ENCODE measurements at places on chromosomes 3 and 15.

DNA sequence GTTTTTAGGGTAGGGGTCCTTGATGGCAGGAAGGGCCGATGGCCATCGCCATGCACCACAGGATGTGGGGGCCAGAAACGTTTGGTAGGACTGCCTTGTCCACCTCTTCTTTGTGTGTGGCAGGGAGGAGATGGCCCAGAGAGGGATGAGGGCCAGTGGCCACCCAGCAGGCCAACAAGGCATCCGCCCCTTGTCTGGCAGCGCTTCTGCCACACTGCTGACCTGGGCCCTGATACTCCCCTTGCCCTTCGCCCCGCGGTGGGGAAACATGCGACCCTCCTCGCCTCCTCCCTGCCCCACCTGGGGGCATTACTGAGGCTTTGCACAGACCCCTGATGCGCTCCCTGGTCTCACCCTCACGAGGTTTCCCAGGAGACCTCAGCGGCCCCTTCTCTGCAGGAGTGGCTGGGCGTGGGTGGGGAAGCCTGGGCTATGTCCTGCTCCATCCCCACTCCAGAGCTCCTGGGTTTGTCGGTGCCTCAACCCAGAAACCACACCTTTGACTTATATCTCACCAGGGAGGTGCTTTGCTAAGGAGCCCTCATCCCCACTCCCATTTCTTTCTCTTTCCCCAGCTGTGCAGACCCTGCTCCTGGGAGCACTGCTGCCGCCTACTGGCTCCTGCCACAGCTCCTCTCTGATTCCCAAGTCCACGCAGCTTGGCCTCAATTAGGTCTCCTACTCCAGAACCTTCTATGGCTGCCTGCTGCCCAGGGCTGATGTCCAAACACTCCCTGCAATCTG lies 38.7 kb downstream of the FEM1B start:
- no peak for DNase-seq

- no peak for DNase-seq
Measured at GRCh38 chr3:103048068-103048722, 613.4 kb downstream of the ZPLD1 start.

GRCh38 chr15:51801391-51801835 lies 28.0 kb upstream of the TMOD3 start:
- DNase-seq = no peak

DNA sequence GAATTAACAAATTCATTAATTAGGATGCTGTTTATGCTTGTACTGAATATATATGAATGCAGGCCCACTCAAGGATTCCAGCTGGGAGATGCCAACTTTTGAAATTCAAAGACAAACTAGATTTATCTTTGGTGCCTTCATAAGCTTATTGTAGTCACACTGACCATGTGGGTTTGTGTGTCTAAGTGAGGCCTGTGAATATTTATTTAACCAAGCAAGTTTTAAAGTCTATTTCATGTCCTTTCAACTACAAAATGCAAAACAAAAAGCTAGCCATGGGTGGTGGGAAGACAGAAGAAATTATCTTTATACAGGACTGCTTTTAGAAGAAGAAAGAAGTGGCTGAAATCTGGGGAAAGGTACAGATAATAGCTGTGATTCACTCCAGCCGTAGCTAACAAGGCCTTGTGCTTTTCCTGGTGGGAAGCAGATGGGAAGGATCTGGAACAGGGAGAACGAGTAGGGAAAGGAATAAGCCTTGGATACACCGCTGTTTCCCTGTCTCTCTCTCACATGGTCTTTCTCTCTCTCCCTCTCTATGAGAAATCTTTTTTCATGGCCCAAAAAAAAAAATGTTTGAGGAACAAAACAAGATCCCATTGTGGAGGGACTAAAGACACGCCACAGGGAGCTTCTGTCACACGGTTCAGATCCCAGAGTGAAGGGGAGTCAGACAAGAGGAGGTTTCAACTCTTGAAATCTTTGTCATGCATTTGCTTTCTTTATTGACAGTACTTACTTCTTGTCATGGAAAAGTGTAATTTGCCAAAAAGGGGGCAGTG lies 225.5 kb downstream of the RORA start:
- DNase-seq = no peak

DNA sequence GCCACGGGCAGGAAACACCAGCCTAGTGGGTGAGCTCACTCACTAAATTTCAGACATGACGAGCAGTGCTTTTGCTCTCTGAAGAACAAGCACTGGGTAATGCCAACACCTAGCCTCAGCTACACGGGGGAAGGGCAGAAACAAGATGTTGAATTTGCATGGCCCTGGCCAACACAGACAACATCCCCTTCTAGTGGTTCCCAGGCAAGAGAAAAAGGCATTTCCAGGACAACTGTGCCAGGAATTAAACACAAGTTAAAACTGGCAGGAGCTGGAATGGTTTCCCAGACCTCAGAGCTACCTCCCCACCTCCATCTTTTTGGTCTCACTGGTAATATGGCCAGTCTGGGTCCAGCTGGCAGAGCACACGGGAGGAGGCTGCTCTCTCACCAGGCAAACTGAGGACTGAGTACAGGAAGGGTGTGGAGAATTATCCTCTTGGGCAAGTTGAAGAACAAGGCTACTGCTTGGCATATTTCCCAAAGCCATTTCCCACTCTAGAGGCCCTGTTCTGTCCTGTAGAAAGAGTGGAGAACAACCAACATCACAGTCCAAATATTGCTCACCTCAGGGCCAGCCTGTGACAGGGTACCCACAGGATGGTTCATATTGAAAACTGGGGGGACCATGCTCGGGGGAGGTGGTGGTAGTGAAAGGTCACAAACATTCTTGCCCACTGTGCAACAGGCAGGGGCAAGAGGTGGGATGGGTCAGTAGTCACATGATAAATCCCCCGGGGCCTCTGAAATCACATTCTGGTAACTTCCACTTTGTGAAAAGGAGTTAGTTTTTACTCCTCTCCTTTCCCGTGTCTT lies 26.5 kb downstream of the TSPAN3 start:
- DNase-seq = no peak

GRCh38 chr3:44117736-44118135 lies 124.0 kb upstream of the TOPAZ1 start:
- DNase-seq = no peak

GRCh38 chr15:89747708-89748682 lies 3.1 kb downstream of the MESP1 start:
- no peak for DNase-seq

DNA sequence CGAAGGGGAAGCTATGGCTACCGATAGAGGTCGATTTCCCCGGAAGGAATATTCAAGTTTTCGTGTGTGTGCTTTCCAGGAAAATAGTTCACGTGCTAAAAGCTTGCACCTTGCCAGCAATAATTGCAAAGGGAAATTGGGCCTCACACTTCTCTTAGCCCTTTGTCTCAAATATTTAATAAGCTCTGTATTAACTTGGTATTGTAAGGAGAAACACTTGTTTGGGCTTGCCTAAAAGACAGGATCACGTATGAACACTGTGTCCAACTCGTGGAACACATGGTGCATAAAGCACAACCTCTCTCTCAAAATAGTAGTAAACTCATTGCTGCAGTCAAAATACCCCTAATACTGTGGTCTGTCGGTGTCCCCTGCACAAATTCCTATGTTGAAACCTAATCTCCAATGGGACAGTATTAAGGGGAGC lies 352 bp upstream of the TMF1 start:
- DNase-seq = no peak

DNA sequence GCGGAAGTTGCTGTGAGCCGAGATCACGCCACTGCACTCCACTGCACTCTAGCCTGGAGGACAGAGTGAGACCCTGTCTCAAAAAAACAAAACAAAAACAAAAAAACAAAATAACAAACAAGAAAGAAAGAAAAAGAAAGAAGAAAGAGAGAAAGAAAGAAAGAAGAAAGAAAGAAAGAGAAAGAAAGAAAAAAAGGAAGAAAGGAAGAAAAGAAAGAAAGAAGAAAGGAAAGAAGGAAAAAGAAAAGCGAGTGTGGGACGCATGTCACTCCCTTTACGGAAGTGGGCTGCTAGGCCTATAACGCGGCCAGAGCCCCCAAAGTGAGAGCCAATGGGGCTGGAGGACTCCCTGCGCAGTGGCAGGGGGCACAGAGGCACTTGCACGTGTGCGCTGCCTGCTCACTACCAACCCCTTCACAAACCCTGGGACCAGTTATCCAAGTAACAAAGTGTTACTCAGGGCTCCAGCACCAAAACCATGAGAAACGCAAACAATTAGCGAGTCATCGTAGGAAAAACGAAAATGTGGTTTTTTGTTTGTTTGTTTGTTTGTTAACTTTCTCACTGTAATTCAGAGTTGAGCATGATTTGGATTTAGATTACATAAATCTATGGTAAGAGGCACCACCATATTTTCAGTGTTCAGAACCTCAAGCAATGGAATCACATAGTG lies 40.8 kb upstream of the ATP1B3 start:
- no peak for DNase-seq

- no peak for DNase-seq
Measured at GRCh38 chr15:80573606-80574005, 121.5 kb upstream of the ABHD17C start.

DNA sequence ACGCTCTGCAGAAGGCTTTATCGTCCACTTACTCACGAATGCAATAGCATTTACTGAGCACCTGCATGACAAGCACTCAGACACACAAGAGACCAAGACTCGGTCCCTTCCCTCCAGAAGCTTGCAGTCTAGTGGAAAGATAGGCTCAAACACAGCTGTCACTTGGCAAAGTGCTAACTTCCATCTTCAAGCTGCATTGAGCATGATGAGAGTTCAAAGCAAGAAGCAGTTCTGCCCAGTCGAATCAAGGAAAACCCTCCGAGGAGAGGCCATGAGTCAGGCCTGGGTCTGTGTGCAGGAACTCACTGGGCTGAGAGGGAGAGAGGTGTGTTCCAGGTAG lies 51.5 kb downstream of the C3orf20 start:
- no peak for DNase-seq
